ENCODE measurements at places on chromosomes 2 and 18. TPM values are rescaled to one million over a fixed set of nuclear protein-coding genes. Genes with fewer than 3 reads are reported as not detected.

Gene RAD51AP2
- total RNA-seq, result 0.14 TPM

DNA sequence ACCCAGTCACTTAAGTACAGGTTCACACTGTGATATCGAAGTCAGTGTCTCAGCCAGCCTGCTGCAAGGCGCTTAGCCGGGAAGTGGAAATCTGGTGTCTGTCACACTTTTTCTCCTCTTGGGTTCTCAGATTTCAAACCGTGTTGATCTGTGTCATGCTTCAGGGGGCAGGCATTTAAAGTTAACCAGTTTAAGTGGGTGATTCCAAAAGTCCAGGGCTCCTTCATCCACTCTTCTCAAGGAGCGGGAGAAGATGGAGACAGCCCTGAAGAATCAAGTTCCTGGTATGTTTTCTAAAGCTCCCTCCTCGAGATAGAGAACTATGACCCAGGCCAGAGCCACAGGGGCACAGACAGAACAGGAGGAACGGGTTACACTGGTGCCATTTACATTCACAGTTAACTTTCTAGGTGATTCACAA is 331.7 kb downstream of the GBX2 start:
- no peak for DNase-seq

Gene ARHGAP15
- 7.0 TPM for total RNA-seq

Gene ITGAV
- 178 TPM for total RNA-seq

Gene DOK1
- 4.1 TPM for total RNA-seq

DNA sequence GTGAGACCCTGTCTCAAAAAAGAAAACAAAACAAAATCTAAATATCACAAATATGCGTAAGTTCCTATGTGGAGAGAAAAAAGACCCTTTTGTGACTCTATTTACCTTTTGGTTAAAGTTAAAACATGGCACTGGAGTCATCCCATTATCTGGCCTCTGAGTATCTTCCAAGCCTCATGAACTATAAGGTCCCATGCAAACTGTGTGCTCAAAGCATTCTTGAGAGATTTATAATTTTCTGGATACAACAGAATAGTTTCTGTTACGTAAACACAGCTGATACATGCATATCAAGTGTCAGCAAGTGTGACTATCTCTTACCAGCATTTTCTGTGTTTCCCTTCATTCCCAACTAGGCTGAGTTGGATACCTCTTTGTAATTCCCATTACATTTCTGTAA is 8.8 kb upstream of the NOSTRIN start:
- no peak for DNase-seq

DNA sequence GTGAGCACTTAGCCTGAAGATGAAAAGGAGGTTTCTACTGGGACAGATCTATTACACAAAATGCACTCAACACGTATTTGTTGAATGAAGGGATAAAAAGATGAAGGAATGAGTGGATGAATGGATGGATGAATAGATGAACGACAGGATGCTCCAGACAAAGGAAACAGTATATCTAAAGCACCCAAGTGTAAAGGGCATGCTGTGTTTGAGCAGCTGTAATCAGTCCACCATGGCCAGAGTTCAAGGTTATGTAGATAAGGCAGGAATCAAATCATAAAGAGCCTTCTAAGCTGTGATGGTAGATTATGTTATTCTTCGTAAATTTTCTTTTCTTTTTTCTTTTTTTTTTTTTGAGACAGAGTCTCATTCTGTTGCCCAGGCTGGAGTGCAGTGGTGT is 213.8 kb upstream of the FBXO11 start:
- DNase-seq, result no peak

GRCh38 chr2:10546975-10547391 is 98.9 kb upstream of the ODC1 start:
- no peak for DNase-seq

DNA sequence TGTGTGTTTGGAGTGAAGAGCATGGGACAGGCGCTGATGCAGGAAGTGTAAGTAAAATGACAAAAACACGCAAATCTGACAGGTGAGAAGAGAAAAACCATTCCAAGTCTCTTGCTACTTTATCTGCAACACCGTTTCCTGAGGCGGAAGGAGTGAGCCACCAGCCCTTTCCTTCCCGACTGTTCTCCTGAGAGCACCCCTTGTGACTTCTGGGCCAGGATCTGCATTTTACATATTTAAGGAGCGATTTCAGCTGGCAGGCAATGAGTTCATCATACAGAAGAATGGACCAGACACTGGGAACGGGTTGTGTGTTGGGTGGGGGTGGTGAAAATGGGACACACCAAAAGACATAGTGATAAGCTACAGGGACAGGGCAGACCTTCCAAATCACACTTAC is 277.3 kb downstream of the TGIF1 start:
- no peak for DNase-seq

DNA sequence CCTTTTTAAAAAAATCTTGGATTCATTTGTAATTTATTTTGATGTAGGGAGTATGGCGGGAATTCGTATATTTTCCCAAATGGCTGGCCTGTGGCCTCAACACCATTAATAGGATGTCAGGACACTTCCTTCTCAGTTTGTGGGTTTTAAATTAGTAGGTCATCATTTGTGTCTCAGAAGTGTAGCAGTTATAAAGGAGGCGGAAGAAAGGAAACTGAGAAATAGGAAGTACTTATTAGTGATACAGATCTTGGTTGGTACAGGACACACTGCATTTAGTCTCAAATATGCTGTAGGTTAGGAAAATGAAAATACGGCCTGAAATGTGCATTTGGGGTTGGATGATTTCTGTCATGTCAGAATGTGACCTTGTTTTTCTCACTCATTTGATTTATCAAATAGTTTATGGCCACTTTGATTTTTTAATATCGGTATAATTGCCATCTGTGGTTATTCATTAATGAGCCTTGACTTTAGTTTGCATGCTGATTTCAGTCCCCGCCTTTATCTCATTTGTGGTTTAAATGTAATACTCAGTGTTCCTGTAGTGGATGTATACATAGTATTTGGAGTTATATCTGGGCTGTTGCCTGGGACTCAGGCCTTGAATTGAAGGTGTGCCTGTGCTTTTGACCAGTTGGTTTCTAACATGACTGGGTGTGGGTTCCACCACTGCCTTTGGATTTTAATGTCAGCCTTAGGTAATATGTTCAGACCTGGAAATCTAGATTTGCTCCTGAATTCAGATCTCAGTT is 31.4 kb downstream of the ZCCHC2 start:
- no peak for DNase-seq

GRCh38 chr18:62486290-62486964 is 36.4 kb upstream of the ZCCHC2 start:
- DNase-seq, result no peak

GRCh38 chr2:237361194-237362004 is 52.6 kb downstream of the COL6A3 start:
- no peak for DNase-seq

Measured in left ventricle myocardium inferior (tissue), 1 donor.